Natural killer cell (primary cell): ENCODE measurements at places on chromosomes 3 and 15. TPM values are rescaled to one million over a fixed set of nuclear protein-coding genes. Genes with fewer than 3 reads are reported as not detected.

Gene GADL1
- not detected for total RNA-seq

GRCh38 chr3:108488631-108489030 is 21.8 kb downstream of the MYH15 start:
- DNase-seq, result no peak
- no peak overlapping the region for H3K27ac ChIP-seq
- no peaks in the 10 kb centered on the region for H3K36me3 ChIP-seq
- no peaks in the 10 kb centered on the region for H3K27me3 ChIP-seq

DNA sequence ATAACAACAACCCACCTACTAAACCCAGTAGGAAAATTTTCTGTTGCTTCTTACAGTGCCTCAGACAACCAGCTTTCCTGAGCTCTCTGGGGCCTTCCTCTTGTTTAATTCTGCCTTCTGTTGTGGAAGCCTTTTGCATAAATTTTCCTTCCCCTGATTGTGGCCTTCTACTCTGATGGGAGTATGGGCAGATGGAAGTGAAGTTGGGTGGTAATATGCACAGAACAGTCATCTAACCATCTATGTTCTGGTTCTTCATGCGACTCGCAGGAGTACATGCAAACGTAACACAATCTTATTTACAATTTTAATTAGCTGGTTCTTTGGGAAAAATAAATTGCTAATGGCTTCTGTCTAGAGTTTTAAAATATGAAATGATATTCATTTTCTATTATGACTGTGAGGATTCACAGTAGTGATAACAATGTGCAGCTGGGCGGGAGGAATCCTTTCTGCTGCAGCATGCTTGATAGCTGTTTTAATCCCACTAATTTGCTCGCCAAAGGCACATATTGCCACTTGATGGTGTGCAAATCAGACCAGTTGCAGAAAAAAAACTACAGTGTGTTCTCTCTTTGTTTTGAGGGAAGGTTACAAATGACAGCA is 311.5 kb upstream of the ROPN1 start:
- DNase-seq, result no peak
- no peak overlapping the region for H3K4me3 ChIP-seq
- H3K27me3 ChIP-seq, result no peaks in the 10 kb centered on the region
- H3K27ac ChIP-seq, result no peak overlapping the region
- no peaks in the 10 kb centered on the region for H3K4me1 ChIP-seq

DNA sequence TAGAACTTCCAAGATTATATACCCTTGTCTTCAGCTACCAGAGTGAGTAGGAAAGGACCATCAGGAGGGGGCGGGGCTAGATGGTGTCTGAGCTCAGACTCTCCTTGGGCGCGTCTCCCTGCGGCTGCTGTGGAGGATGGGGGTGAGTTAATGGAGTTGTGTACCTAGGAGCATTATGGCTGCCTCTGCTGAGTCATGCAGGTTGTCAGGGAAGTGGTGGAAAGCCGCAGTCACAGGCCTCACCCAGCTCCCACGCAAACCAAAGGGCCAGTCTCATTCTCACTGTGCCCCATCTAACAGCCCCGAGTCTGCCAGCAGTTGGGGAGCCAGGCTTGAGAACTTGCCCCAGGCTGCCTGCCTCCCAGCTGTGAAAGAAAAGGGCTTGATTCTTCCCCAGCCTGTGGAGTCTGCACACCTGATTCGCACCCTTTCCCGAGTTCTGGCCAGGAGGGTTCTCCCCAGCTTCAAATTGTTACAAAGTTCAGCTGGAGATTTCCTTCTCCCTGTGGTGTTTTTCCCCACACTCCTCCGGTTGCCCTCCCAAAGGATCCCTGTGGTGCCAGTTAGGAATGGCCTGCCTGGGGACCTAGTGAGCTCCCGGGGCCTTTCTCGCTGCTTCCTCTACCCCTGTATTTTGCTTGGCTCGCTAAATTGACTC is 143.3 kb downstream of the HCN4 start:
- H3K27ac ChIP-seq, result no peak overlapping the region
- no peak for DNase-seq
- no peaks in the 10 kb centered on the region for H3K4me1 ChIP-seq
- no peaks in the 10 kb centered on the region for H3K27me3 ChIP-seq
- H3K4me3 ChIP-seq, result no peak overlapping the region

Gene MUC4
- total RNA-seq, result 0.38 TPM

- no peaks in the 10 kb centered on the region for H3K27me3 ChIP-seq
- no peak for DNase-seq
- no peak overlapping the region for H3K27ac ChIP-seq
- H3K4me3 ChIP-seq, result no peak overlapping the region
- no peaks in the 10 kb centered on the region for H3K4me1 ChIP-seq
- H3K36me3 ChIP-seq, result no peaks in the 10 kb centered on the region
Measured at GRCh38 chr3:69868841-69869420, 129.7 kb downstream of the MITF start.

- no peak overlapping the region for H3K27ac ChIP-seq
- no peaks in the 10 kb centered on the region for H3K36me3 ChIP-seq
- no peak for DNase-seq
- no peaks in the 10 kb centered on the region for H3K4me1 ChIP-seq
- no peaks in the 10 kb centered on the region for H3K27me3 ChIP-seq
Measured at GRCh38 chr3:141000686-141001085, 50.5 kb upstream of the SPSB4 start.

GRCh38 chr3:42505849-42506410 is 3.5 kb downstream of the VIPR1 start:
- H3K36me3 ChIP-seq, result no peaks in the 10 kb centered on the region
- peaks cover 27% of the 10 kb centered on the region for H3K4me1 ChIP-seq
- H3K4me3 ChIP-seq, result no peak overlapping the region
- peaks cover 3% of the 10 kb centered on the region for H3K27me3 ChIP-seq

Gene LTF
- total RNA-seq, result 1.0 TPM

- no peaks in the 10 kb centered on the region for H3K27me3 ChIP-seq
- DNase-seq, result no peak
- H3K4me3 ChIP-seq, result no peak overlapping the region
- no peak overlapping the region for H3K27ac ChIP-seq
- no peaks in the 10 kb centered on the region for H3K36me3 ChIP-seq
Measured at GRCh38 chr15:64019764-64020163, 26.5 kb downstream of the DAPK2 start.

DNA sequence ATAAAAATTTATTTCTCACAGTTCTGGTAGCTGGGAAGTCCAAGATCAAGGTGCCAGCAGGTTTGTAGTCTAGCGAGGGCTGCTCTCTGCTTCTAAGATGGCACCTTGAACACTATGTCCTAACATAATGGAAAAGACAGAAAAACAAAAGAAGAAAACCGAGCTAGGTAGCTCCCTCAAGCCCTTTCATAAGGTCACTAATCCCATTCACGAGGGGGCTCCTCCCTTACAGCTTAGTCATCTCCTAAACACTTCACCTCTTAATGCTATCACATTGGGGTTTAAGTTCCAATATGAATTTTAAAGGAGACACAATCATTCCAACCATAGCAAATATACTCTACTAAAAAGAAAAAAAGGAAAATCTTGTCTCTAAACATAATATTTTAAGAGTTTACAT is 23.6 kb downstream of the GOLGA6D start:
- H3K4me3 ChIP-seq, result no peak overlapping the region
- H3K36me3 ChIP-seq, result no peaks in the 10 kb centered on the region
- no peak overlapping the region for H3K27ac ChIP-seq
- H3K27me3 ChIP-seq, result no peaks in the 10 kb centered on the region
- no peak for DNase-seq

- H3K4me3 ChIP-seq, result no peak overlapping the region
- H3K4me1 ChIP-seq, result no peaks in the 10 kb centered on the region
- no peak for DNase-seq
- H3K27ac ChIP-seq, result no peak overlapping the region
Measured at GRCh38 chr3:4077950-4078349, 225.2 kb upstream of the SETMAR start.

- peak; percentile 92 for DNase-seq
- no peaks in the 10 kb centered on the region for H3K36me3 ChIP-seq
- H3K27ac ChIP-seq, result peak within 1 kb of the TSS; percentile 86
- no peaks in the 10 kb centered on the region for H3K27me3 ChIP-seq
- peak within 1 kb of the TSS; percentile 93 for H3K4me3 ChIP-seq
- peaks cover 18% of the 10 kb centered on the region for H3K4me1 ChIP-seq
Measured at GRCh38 chr3:23944861-23945662, at the start of gene NR1D2. Gene NR1D2 (plus strand): TSS chr3:23945286. CDS start chr3:23945579, 293 bp downstream.

- no peaks in the 10 kb centered on the region for H3K4me1 ChIP-seq
- H3K27me3 ChIP-seq, result peaks cover 3% of the 10 kb centered on the region
- no peaks in the 10 kb centered on the region for H3K36me3 ChIP-seq
- no peak overlapping the region for H3K27ac ChIP-seq
Measured at GRCh38 chr15:49462232-49462844, 39.3 kb downstream of the FGF7 start.

GRCh38 chr3:14508505-14508819 is 31.7 kb downstream of the GRIP2 start:
- H3K27ac ChIP-seq, result no peak overlapping the region
- peaks cover 3% of the 10 kb centered on the region for H3K4me1 ChIP-seq
- no peak for DNase-seq
- no peak overlapping the region for H3K4me3 ChIP-seq
- H3K36me3 ChIP-seq, result no peaks in the 10 kb centered on the region

Gene IL17RB
- total RNA-seq, result 0.25 TPM

DNA sequence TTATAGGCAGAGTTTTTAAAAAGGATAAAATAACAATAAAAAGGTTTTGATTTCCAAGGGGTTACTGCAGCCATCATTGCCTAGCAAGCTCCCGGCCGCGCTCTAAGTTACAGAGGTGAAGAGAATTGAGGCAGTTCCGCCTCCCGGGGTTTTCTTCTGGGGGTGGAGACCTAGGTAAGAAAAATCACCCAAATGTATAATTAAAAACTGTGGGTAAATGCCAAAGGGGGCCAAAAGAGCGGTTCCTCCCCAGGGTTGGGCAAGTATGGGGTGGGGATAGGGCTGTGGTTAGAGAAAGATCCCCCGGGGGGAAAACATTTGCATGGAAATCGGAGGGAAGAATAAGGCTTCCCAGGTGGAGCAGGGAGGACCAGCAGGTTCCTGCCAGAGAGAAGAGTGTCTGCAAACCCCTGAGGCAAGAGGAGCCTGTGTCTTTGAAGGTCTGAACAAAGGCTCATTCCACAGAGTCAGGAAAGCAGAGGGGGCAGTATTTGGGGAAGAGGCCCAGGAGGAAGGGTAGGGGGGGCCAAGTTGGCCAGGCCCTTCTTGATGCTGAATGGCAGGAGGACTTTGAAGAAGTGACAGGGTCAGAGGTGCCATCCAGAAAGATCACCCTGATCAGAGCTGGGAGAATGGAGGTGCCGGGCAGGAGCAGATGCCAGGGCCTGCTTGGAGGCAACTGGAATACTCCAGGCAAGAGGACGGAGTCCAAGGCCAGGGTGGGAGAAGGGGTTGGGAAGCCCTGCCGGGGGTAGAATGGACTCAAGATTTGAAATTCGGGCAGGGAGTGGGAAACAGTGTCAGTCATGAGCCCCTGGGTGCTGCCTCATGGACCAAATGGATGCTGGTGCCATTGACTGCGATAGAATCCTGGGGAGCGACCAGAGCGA is 152.9 kb upstream of the RGMA start:
- no peak overlapping the region for H3K27ac ChIP-seq
- H3K4me1 ChIP-seq, result no peaks in the 10 kb centered on the region
- H3K36me3 ChIP-seq, result no peaks in the 10 kb centered on the region
- no peak overlapping the region for H3K4me3 ChIP-seq
- no peaks in the 10 kb centered on the region for H3K27me3 ChIP-seq
